ENCODE measurements at places on chromosomes 4 and X. TPM values are rescaled to one million over a fixed set of nuclear protein-coding genes. Genes with fewer than 3 reads are reported as not detected.

DNA sequence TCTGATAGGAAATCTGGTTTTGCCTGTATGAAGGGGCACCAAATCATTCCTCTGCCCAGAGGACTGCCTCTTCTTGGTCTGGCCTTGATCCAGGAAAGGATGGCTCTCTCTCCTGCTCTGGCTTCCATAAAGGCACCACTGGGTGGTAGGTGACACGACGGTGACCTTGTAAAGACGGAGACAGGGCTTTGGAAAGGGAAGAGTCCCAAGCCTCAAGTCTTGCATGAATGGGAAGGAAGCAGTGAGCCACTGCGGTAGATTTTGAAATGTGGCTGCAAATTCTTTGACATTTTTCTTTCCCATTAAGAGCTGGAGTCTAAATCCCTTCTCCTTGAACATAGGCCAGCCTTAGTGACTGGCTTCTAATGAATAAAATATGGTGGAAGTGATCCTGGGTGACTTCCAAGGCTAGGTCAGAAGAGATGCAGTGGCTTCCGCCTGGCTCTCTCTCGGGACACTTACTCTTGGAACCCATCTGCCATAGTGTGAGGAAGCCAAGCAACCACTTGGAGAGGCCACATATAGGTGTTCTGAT lies 347.4 kb downstream of the BCOR start:
- DNase-seq = no peak

- DNase-seq = no peak
These were observed 91.9 kb upstream of the PPP1R2C start for GRCh38 chrX:42869659-42870476.

Gene SPIN2A
- total RNA-seq = 0.54 TPM

Gene FAM200B
- total RNA-seq = 5.5 TPM

Gene DDIT4L
- total RNA-seq = 0.76 TPM

DNA sequence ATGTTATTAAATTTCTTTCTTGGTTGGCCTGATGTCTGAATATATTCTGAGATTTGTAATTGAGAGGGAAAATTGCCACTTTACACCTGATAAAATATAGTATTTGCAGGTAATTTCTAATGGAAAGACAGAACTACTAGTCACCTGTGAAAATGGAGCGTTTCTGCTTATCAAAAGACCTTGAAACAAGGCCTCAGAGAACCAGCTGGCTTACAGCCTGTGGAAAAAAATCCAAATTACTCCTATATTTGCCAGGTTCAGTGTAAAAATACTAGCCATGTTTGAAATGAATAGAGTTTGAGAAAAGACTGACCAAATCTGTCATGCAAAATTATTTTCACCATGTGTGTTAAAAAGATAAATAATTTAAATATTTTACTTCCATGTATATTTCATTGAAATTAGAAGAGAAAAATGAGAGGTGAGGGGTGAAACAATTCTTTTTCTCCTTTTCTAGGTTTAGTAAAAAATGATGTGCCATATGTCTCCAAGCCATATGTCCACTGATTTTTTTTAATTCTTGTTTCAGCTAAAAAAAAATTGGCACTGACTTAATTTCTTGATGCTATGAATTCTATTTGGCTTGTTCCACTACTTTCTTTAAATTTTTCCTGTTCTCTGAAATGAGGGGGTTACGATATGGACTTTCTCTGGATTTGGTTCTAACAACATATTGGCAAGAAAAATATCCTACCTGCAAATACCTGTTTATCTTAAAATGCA lies 464.9 kb downstream of the GRXCR1 start:
- no peak for DNase-seq

DNA sequence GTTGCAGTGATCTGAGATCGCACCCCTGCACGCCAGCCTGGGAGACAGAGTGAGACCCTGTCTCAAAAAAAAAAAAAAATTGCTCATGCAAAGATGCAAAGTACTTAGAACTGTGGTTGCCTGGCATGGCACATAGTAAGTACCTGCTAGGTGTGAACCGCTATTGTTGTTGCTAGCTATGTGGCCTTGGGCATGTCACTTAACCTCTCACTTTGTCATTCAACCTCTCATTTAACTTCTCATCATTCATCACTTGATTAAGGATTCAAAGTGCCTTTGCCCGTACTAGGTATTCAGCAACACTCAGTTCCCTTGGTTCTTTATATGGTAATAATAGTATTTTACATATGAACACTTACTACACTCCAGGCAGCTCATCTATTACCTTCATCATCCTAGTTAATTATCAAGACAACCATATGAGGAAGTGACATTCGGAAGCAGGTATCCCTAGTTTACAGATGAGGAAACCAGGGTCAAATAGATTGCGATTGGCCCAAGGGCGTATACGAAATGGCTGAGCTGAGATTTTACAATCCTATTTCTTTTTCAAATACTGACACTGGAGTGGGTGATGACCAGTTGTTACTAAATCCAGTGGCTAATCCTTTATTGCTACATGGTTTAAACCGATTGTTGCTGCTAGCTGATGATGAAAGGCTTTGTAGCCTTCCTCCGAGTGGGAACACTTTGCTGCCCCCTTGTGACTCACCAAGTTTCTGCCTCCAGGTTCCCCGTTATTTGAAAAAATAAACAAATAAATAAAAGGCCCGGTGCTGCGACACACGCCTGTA lies 28.8 kb upstream of the SOWAHD start:
- DNase-seq = peak; percentile 28
